ENCODE measurements at places on chromosomes 2 and 18.

DNA sequence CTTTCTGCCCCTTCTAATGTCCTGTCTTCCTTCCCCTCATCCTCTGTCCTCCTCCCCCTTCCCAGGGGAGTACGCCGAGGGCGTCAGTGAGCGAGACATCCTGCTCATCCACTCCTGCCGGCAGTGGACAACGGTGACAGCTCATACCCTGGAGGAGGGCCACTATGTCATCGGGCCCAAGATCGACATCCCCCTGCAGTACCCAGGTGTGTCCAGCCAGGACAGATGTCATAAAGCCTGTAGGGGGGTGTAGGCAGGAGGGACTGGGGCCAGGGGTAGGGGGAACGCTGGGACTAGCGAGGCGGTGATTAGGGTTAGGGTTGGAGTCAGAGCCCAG lies 3.4 kb downstream of the GAREM2 start:
- no peak for DNase-seq

GRCh38 chr18:26503382-26503781 lies 45.0 kb downstream of the KCTD1 start:
- no peak for DNase-seq

DNA sequence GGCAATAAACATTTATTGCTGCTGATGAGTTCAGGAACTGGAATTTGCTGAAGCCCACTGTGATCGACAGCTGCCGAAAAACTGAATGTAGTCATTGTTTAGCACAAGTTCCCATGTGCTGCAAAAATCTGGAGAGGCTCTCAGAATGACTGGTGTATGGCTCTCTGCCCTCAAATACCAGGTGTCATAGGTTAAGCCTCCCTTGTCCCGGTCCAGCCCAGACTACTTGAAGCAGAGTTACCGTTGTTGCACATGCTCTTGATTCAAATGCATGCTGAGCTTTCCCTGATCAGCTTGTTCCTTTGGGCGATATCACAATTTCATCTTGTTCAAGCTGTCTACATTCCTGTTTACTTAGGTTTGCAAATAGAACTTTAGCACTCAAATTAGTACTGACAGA lies 625.2 kb downstream of the CPS1 start:
- no peak for DNase-seq

DNA sequence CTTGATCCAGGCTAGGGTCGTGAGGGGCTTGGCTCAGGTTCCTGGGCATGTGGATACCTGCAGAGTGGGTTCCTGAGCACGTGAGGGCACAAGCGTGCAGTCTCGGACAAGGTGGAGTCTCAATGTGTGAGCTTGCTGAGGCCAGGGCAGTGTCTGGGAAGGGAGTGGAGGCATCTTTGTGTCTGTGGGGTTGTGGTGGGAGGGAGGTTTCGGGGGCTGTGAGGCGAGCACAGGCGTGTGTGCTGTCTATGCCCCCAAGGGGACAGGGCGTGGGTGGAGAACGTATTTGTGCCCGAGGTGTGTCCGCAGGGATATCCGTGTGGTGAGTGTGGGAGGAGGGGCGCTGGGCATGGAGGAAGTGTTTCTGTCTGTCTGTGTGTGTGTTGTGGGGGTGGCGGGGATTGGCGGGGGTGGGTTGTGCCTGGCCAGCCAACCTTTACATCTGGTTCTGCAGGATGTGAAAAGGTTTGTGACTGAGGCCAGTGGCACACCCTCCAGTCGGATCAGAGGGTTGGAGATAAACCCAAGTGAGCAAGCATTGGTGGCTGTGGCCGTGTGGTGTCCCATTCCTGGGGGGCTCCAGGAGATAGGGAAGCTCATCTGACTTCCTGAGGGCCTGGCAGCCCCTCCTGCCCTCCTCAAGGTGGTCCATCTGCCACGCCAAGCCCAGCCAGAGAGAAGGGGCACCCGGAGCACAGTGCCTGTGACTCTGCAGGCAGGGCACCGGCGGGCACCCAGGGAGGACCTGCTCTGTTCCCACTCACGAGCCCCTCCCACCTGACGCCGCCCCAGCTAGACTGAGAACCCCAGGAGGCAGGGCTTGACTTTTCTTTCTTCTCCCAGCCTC lies 57.1 kb downstream of the ZFP36L2 start:
- no peak for DNase-seq

DNA sequence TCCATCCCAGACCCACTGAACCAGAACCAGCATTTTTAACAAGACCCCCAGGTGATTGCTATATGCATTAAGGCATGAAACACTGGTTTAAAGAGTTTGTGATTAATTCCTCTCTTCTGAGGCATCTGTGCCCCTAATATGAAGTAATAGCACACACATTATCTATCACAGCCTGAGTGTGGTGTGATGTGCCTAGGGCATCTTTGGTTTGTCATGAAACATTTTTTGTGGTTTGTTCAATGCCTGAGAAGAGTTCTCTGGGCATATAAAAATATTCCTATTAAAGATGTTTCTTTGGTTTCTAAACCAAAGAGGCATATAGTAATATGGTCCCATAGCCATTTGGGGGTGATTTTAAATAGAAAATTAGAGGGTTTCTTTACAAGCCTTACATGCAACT lies 221.7 kb upstream of the SPOPL start:
- DNase-seq: no peak

DNA sequence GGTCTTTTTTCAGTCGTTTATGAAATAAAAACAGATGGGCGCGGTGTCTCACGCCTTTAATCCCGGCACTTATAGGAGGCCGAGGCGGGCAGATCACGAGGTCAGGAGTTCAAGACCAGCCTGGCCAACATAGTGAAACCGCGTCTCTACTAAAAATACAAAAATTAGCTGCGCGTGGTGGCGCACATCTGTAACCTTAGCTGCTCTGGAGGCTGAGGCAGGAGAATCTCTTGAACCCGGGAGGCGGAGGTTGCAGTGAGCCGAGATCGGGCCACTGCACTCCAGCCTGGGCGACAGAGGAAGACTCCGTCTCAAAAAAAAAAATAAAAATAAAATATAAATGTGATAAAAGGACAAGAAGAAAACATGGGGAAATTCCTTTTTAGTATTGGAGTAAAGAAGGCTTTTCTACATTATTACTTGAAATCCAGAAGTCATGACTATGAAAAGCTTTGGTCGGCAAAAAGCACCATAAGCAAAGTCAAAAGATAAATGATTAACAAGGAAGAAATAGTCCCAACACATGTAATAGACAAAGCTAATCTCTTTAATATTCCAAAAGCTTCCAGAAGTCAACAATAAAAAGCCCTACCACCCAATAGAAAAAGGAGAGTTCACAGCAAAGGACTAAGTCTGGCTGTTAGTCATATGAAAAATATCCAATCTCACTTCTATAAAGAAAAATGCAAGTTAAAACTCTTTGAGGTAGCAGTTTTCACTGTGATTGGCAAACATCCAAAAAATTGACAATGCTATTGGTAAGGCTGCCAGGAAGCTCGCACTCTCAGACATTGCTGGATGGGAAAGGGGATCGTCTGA lies 1.4 kb upstream of the FAM168B start:
- peak; percentile 20 for DNase-seq

DNA sequence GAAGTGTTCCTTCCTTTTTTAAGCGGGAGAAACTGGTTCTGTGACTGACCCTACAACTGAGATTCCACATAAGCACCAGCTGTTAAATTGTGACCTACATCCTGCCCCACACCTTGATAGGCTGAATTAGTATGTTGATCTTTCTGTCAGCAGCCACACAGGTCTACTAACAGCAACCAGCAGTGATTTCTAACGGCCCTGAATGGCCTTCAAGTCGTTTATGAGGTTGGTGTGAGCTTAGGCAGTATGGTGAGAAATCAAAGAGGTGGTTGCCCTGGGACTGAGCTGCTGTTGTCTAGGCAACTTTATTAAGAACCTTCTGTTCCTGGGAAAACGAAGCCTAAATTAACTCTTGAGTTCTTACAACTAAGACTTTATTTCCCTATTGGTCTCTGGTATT lies 197.2 kb upstream of the FSHR start:
- DNase-seq: no peak

- DNase-seq: no peak
Measured at GRCh38 chr2:240814946-240815760, 4.9 kb downstream of the KIF1A start.

- DNase-seq: peak; percentile 31
Measured at GRCh38 chr18:812376-813171, 532 bp upstream of the YES1 start.

GRCh38 chr2:222871291-222871690 lies 10.5 kb downstream of the ACSL3 start:
- DNase-seq: no peak

DNA sequence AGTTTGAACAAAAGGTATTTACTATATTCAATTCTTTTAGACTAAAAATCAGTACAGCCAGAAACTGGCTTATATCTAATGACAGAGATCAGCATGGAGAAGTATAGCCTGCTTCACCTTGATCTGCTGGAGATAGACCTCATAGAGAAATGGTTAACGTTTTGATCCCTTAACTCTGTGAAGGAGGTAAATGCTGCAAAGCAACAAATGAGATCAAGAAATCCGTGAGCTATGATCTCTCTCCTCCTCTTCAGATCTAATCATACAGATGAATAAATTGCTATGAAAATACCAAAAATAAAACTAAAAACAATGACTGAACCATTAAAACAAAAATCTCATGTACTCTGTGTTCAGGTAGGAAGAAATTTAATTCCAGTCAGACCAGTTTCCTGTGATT lies 42.8 kb downstream of the KLHL14 start:
- DNase-seq: no peak

DNA sequence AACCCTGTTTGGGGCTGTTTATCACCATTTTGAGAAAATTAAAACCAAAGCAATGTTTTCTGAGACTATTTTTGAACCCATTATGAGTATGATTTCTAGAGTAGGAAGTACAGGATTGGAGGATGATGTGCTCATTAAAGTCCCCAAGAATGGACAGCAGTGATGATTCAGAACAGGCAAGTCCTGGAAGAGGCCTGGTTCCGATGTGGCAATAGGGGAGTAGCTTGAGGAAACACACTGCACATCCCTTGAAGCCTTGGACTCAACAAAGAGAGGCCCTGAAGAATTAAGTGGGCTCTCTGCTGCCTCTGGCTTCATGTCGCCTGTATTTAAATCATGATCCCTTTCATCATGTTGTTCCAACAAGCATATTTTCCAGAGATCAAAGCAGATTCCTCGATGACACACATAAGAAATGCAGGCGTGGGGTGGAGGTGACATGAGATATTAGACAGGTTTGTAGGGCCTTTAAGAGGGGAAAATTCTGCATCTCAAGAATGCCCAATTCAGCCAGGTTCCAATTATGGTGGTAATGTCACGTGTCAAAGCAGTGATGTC lies 242.2 kb downstream of the FHOD3 start:
- DNase-seq: no peak

DNA sequence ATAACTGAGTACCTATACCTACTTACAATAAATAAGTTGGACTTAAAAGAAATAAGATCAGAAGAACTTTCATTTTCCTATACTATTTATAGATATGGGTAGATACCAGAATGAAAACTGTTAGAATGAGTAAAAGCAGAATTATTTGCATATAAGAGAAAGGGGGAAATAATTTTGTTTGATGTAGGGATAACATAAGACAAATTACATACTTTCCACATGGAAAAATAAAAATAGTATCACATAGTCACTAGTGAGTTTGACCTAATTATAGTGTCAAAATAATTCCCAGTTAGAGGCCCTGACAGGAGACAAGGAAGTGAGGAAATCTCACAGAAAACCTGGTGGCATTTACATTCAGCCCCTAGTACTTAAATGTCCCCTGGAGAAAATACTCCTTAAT lies 28.6 kb downstream of the KCMF1 start:
- no peak for DNase-seq

GRCh38 chr2:84373391-84373790 lies 85.7 kb downstream of the SUCLG1 start:
- DNase-seq: no peak

DNA sequence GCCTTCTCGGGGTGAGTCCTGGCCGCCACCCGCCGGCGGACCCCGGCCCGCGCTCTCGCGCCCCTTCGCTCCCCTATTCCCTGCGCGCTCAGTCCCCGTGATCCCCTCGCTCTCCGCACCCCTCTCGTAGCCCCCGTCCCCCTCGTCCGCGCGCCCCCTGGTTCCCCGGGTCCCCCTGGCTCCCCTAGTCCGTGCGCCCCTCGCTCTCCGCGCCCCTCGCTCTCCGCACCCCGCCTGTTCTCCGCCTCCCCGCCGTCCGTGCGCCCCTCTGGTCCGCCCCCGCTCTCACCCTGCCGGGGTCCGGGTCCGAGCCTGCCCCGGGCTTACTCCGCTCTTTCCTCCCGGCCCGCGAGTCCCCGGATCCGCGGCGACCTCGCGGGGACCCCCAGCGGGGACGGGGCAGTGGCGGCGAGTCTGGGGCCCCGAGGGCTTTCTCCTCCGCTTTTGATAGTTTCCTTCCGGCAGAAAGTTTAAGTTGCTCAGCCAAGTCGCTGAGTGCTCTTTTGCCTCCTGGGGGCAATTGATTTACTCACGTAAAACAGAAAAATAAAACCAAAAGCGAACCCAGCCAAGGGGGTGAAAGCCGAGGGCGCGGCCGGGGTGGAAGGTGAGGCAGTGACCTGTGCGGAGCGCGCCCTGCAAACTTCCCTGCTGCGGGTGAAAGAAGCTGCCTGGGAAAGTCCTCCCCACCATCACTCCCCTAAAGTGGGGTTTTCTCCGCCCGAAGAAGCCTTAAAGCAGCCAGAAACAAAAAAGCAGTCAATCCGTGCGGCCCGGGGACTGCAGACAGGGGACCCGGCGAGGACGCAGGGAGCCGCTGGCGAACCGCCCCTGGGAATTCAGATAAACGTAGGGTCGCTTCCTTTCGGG lies 568 bp downstream of the RAB31 start:
- DNase-seq: no peak

DNA sequence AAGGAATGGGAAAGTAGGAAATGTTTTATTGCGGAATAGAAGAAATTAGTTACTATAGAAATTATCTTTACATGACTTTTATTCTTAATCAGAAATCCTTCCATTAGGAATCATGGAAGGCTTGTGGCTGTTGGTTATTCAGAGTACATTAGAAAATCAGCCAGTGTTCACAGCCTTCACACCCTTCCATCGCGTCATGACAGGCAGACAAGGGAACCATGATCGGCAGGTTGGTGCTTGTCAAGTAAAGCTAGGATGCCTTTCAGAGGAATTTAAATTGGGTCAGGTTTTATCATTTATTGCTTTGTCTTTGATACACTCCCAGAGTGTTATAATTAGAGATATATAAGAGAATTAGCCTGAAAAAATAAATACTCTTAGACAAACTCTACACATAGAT lies 400.6 kb downstream of the THSD7B start:
- no peak for DNase-seq

DNA sequence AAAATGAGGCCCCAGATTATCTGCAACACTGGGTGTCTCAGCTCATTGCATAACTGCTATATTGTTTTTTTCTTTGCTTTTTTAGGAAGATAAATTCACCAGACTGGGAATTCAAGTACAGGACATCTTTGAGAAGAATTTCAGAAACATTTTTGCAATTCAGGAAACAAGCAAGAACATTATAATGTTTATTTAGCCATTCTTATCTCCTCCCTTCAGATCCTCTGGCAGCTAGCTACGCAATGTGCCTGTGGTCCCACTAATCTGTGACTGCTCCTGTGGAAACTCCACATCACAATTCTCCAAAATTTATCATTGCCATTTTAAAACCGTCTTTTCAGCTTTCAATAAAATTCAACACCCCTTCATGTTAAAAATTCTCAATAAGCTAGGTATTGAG lies 126.8 kb downstream of the SP100 start:
- DNase-seq: no peak

- DNase-seq: no peak
Measured at GRCh38 chr2:8159966-8160603, 521.8 kb upstream of the ID2 start.
